ENCODE measurements at places on chromosomes 2 and 18.

DNA sequence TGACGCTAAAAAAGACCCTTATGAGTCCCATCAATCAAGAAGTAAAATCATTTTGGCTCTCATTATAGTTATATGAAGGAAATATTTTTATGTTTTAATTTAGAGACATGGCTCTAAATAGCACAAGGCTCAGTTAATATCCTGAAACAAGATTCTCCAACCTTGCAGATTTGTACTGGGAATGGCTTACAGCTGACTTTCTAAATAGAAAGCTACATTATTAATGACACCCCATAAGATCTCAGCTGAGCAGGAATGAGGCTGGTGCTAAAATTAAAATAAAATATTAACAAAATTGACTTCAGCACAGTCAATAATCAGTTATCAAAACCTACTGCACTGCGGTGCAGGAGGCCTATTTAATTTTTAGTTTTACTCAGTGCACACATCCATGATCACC, 136.9 kb downstream of the SLC39A10 start:
- no peak for DNase-seq

GRCh38 chr2:236935083-236935482, 150.6 kb upstream of the COPS8 start:
- no peak for DNase-seq

- DNase-seq, result no peak
Observed at GRCh38 chr18:55927831-55928230, 339.8 kb upstream of the TCF4 start.

DNA sequence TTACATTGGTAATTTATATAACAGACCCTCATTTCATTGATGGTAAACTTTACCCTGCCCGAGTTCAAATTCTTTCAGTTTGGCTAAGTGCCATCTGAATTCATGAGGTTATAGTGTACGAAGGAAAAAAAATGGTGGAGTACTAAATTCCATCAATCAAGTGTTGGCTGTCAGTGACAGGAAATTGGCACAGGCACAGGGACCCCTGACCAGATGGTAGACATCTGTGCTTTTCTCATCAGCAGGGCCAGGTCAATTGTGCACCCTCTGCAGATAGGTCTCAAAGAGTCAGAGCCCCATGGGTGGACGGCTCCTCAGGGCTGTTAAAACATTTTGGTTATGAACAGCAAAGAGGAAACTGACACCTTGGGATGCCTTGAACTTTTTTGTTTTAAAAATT, 439.2 kb downstream of the SETBP1 start:
- no peak for DNase-seq

DNA sequence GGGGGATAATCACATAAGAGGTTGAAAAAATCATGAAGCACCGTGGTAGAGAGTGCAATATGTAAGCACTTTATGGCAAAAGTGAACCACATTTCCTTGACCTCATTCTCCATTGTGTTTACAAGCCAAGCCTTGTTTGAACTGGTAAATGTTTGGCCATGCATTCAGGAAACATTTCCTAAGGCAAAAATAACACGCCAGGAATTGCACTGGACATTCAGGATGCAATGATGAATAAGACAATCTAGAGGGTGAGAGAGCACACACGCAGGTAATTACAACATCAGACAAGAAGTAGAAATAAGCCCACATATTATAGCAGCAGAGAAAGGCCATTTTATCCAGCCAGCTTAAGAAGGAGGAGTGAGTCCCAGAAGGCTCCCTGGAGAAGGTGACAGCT, 218.0 kb upstream of the OSR1 start:
- no peak for DNase-seq

GRCh38 chr18:35436076-35436649, 59.0 kb upstream of the ZNF396 start:
- DNase-seq, result no peak

GRCh38 chr2:223868005-223868404, 30.6 kb upstream of the AP1S3 start:
- DNase-seq, result no peak

- DNase-seq, result no peak
Observed at GRCh38 chr18:24988253-24988840, 363.6 kb downstream of the ZNF521 start.

DNA sequence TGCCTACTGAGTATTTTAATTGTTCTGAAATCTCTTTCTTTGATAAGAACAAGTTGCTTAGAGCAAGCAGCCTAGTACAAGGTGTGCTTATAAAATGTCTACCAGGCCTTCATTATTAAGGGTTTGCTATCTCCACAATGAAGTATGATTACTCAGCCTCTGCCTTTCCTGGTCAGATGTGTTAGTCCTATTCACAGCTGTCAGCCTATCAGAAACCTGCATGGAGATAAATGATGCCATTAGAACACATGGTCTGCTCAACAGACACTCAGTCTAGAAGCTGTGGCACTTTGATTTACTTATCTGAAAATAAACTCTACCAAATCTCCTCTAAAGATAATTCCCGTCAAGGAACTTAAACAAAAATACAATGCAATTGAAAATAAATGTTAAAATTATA, 448.7 kb downstream of the ERBB4 start:
- no peak for DNase-seq

GRCh38 chr18:45004546-45005080, 323.9 kb downstream of the SETBP1 start:
- DNase-seq, result no peak

GRCh38 chr2:217897091-217897715, 105.6 kb downstream of the TNS1 start:
- DNase-seq, result no peak

- no peak for DNase-seq
Observed at GRCh38 chr18:52766002-52766545, 426.1 kb downstream of the DCC start.

- DNase-seq, result no peak
Observed at GRCh38 chr2:240925191-240925567, 19.0 kb downstream of the CROCC2 start.

DNA sequence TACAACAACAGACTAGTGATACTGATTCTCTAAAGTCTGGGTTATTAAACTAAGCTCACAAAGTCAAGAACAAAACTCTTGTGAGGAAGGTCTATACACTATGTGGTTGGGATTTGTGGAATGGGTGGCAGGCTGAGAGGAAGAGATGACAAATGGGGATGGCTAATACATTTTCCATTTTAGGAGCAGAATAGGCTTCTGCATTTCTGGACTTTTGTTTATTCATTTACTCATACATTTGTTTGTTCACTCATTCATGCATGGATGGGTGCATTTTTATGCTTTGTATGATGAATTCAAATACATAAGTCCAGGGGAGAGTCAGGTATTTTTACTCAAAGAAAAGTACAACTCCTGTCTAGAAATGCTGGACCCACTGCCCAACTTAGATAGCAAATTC, 637.4 kb upstream of the CDH2 start:
- no peak for DNase-seq

- no peak for DNase-seq
Observed at GRCh38 chr2:196758474-196759377, 40.8 kb downstream of the GTF3C3 start.

DNA sequence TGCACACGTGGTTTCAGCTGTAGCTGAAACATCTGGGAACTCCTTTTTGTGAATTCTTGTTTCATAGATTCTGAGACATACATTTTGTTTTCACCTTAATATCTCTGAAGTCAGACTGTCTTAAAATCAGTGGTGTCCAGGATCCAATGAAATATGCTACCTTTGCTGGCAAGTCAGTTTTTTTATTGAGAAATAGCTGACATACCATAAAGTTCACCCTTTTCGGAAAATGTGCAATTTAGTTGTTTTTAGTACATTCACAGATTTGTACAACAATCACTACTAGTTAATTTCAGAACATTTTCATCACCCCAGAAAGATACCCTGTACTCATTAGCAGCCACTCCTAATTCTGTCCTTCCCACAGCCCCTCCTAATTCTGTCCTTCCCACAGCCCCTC, 243.7 kb downstream of the GLI2 start:
- DNase-seq, result no peak

All from H54 (cell line).